HL-60 (cell line): ENCODE measurements at places on chromosomes 12 and 14.

- no peak for DNase-seq
These were observed 66.6 kb downstream of the LLPH start for GRCh38 chr12:66063916-66064315.

GRCh38 chr12:42633594-42633993 is 44.0 kb upstream of the PRICKLE1 start:
- DNase-seq: no peak

DNA sequence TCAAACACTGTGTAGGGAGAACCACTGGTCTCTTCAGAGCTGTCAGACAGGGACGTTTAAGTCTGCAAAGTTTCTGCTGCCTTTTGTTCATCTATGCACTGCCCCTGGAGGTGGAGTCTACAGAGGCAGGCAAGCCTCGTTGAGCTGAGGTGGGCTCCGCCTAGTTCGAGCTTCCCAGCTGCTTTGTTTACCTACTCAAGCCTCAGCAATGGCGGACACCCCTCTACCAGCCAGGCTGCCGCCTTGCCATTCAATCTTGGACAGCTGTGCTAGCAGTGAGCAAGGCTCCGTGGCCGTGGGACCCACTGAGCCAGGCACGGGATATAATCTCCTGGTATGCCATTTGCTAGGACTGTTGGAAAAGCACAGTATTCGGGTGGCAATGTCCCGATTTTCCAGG is 24.6 kb upstream of the YBX3 start:
- DNase-seq: no peak

GRCh38 chr14:85380881-85381280 is 149.1 kb upstream of the FLRT2 start:
- DNase-seq: no peak

GRCh38 chr12:131487388-131488124 is 223.3 kb upstream of the SFSWAP start:
- DNase-seq: no peak

DNA sequence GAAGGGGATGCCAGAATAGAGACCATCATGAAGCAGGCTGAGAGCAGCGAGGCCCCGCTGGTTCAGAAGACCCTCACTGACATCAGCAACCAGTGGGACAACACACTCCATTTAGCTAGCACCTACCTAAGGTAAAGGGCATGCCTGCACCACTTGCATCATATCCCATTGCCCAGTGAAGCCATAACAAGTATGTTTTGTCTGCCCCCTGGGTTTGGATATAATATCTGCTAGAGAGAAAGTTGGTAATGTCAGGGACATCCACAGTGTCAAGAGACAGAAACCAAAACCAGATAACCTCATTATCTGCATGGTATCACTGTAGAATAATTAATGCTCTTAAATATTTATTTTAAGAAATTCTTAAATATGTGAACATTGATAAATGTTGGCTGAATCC is 173.8 kb downstream of the SYNE2 start:
- no peak for DNase-seq

- peak; percentile 36 for DNase-seq
These were observed 446 bp downstream of the PPP1R12A start for GRCh38 chr12:79934281-79935020.

- no peak for DNase-seq
These were observed 81.1 kb downstream of the MAP1LC3B2 start for GRCh38 chr12:116640281-116640680.

DNA sequence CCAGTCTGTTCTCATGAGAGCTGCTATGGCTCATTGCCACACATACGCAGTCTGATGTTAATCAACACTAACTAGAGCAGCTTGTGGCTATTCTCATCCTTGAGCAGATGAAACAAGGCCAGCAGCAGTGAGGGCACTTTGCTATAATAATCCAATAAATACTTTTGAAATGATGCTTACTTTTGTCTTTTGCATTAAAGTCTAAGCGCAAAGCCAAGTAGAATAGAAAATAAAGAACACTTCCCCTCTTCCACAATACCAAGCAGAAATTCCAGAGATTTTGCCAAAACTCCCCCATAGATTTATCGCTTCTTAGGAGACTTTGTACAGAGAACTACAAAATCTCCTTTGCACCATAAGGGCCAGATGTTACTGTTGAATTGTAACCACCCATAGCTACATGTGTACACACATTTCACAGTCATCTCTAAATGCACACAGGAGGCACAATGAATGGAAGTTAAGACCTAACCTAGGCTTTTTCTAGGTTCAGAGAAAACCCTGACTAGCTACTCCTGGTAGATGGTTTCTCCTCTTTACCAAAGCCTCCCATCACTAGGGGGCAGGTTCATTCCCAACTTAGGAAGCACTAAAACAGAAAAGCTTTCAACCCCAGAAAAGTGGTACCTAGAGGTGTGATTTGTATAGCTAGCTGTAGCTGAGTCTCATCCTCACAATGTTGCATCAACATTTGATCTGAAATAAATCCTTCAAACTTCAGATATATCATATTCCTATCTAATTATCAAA is 119.3 kb downstream of the HMGA2 start:
- DNase-seq: no peak

DNA sequence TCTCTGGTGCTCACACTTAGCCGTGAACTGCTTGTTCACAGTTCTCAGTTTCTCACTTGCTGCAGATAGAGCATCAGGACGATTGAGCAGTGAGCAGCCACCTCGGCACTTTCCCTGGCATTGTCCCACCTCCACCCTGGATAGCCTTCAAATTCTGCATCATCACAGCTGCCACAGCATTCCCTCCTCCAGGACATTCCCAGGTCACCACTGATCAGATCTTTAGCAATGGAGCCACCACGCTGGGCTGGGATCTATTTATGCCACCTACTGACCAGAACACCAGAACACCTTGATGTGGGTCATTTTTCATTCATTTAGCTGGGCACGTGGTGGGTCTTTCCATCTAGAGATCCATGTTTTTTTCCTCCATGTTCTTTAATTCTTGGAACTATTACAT is 23.6 kb downstream of the ACADS start:
- no peak for DNase-seq

GRCh38 chr12:18383203-18383602 is 121.9 kb downstream of the PIK3C2G start:
- DNase-seq: no peak

GRCh38 chr12:46603776-46604456 is 221.9 kb downstream of the SLC38A4 start:
- no peak for DNase-seq

GRCh38 chr14:61217516-61217915 is 63.6 kb downstream of the TMEM30B start:
- DNase-seq: no peak

- no peak for DNase-seq
These were observed 9.2 kb upstream of the NUAK1 start for GRCh38 chr12:106147956-106148355.

DNA sequence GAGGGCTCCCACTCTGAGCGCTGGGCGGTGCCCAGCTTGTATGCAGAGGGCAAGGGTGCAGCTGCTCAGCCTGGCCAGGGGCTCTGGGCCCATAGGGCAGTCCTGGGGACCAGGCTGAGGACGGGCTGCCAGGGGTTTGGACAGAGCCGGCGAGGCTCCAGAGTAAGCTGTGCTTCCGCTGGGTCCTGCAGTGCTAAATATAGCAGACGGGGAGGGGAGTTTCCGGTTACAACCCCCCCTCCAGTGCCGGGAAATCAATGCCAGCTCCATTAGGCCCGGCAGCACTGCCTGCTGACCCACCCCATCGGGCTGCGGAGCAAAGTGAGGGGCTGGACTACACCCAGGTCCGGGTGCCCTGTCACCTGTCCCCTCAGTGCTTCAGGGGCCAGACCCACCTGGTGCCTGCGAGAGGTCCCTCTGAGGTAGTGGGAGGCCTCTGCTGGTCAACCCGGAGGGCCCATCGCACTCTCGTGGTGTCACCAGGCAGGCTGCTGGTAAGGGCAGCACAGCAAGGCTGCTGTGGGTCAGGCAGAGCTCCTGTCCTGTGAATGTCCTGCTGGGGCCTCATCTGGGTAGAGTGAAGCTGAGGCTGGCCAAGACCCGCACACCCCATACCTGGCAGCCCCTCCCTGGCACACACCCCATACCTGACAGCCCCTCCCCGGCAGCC is 2.6 kb upstream of the JAG2 start:
- no peak for DNase-seq

- DNase-seq: no peak
These were observed 124.6 kb downstream of the BCL11B start for GRCh38 chr14:99147366-99147740.

GRCh38 chr14:75926431-75927115 is 55.2 kb downstream of the TGFB3 start:
- no peak for DNase-seq

GRCh38 chr12:73225371-73225937 is 953.3 kb downstream of the TRHDE start:
- no peak for DNase-seq

GRCh38 chr14:95440951-95441350 is 75.5 kb downstream of the SYNE3 start:
- DNase-seq: no peak

- DNase-seq: no peak
These were observed 19.3 kb downstream of the CHD8 start for GRCh38 chr14:21436567-21437062.

- DNase-seq: no peak
These were observed 3.2 kb downstream of the USP44 start for GRCh38 chr12:95548056-95548538.

GRCh38 chr12:131499160-131499863 is 211.6 kb upstream of the SFSWAP start:
- DNase-seq: no peak

DNA sequence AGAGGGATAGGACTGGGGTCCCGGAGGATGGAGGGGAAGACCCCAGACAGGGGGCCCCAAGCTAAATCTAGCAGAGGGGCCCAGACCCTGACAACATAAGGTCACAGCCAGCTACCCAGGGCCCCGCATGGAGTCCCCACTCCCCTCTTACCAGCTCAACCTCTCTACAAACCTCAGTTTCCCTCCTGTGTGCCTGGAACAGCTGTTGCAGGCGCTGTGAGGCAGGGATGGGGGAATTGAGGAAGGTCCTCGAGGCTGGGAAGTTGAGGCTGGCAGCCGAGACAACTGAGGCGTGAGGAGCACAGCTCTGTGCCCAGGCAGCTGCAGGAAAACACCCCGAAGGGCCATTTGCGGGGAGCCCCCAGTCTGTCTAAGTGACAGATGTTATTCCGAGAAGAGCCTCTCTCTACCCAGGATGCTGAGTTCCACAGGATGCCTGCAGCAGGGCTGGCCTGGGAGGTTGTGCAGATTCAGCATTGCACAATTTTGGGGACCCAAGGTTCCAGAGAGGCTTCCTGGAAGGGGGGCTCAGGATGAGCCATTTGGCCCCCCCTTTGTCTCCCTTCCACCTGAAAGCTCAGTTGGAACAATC is 42.7 kb upstream of the NCOR2 start:
- DNase-seq: no peak

DNA sequence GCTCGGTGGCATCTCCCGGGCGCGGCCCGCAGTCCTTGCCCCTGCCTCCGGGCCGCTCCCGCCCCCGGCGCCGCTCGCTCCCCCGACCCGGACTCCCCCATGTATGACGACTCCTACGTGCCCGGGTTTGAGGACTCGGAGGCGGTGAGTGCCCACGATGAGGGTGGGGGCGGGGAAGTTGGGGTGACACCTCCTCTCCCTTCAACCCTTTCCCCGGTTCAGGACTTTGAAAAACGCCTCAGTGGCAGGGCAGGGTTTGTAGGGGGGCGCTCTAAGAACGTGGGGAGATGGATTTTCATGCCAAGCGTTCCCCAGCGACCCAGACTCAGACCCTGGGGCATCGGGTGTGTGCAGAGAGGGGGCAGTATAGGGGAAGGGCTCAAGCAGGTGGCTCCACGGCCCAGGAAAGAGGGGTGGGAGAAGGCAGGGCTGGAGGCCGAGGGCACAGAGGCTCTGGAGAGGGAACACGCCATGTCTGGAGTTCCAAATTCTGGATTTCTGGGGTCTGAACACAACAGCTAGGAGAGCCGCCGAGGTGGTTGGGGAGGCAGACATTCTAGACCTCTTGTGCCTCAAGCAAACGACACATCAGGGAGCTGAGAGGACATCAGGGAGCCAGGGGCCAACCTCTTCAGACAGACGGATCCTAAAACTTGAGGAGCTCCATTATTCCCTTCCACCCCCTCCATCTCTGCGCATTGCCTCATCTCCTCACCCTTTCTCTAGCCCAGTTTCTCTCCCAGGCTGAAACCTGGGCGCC is 715 bp downstream of the CACNB3 start:
- no peak for DNase-seq

DNA sequence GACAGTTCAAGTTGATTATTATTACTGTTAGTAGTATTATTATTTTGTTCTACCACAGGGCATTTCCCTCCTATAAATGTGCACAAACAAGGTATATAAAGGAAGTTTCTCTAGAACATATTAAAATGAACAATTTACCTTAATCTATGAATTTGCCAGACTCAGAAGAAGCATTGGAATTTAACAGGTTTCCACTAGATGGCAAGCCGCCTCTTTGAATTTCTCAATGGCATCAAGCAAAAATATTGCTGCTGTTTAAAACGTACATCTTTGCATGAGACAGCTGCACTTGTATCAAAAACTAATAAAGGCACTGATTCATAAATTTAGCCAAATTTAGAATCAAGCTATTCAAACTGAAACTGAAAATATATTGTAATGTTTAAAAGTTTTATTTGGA is 34.6 kb upstream of the MIS18BP1 start:
- no peak for DNase-seq

GRCh38 chr12:47783024-47783755 is 10.2 kb downstream of the SLC48A1 start:
- no peak for DNase-seq

- no peak for DNase-seq
These were observed 6.8 kb downstream of the GALNT16 start for GRCh38 chr14:69266572-69267345.

- no peak for DNase-seq
These were observed 282.9 kb downstream of the RMST start for GRCh38 chr12:97745406-97746101.

GRCh38 chr12:34294671-34295365 is 272.5 kb downstream of the ALG10 start:
- no peak for DNase-seq

GRCh38 chr12:84840356-84840755 is 72.2 kb downstream of the SLC6A15 start:
- DNase-seq: no peak

GRCh38 chr12:79517363-79517762 is 173.4 kb downstream of the PAWR start:
- no peak for DNase-seq

- no peak for DNase-seq
These were observed 20.9 kb upstream of the KRAS start for GRCh38 chr12:25271486-25272098.

- no peak for DNase-seq
These were observed at the start of gene LRRK2 for GRCh38 chr12:40224439-40225291. TSS of gene LRRK2 (plus strand) at chr12:40224997. CDS start at chr12:40225132, 135 bp downstream.

- peak; percentile 32 for DNase-seq
These were observed 59.7 kb downstream of the TRPV4 start for GRCh38 chr12:109773384-109774011.

DNA sequence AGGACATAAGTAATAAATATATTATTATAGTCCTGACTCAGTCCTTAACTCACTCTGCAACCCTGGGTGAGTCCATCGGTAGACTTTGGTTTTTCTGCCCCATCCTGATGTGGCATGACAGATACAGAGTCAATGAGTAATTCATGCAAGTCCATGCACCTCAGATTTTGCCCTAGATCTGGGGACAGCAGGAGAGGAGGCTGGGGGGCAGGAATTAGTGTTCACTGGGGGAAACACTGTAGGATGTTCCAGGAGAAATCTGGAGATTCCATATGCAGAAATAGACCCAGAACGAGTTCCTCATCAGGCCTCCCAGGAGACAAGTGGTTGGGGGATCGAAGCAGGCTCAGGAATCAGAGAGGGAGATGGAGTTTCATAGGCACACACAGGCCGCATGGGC is 150.8 kb downstream of the DICER1 start:
- DNase-seq: no peak

- DNase-seq: no peak
These were observed 33.0 kb upstream of the SSTR1 start for GRCh38 chr14:38174711-38175110.
